ENCODE measurements at places on chromosomes 12 and 14.
A peak's percentile ranks its signal among the peaks of the same experiment; 100 is the strongest.

DNA sequence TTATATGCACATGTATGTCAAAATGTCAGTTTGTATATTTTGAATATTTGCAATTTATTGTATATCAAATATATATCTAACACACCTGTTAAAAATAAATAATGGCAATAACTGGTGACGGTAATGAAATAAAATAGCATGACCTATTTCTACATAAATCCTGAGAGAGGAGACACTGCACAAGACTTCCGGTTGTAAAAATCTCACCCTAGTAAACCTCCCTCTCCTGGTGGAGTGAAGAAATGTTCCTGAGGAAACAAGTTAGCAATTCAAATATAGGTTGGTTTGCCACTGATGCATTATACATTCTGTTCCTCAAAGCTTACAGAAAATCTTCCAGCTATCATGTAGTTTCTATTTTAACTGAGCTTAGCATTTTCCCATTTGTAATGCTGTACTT is 166.1 kb upstream of the SYT10 start:
- no peak for DNase-seq

GRCh38 chr12:132474237-132474741 is 15.7 kb upstream of the FBRSL1 start:
- no peak for DNase-seq

DNA sequence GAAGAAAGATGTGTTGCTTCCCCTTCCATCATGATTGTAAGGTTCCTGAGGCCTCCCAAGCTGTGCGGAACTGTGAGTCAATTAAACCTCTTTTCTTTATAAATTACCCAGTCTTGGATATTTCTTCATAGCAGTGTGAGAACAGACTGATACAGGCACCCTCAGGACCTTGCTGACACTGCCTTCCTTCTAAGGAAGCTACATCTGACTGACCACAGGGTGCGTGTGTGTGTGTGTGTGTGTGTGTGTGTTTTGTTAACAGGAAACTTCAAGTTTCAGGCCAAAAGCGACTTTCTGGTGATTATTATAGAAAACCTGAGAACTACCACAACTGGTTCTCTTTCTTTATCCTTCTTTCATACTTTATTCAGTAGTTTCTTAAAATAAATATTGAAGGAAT is 149.0 kb downstream of the CAPZA3 start:
- no peak for DNase-seq

DNA sequence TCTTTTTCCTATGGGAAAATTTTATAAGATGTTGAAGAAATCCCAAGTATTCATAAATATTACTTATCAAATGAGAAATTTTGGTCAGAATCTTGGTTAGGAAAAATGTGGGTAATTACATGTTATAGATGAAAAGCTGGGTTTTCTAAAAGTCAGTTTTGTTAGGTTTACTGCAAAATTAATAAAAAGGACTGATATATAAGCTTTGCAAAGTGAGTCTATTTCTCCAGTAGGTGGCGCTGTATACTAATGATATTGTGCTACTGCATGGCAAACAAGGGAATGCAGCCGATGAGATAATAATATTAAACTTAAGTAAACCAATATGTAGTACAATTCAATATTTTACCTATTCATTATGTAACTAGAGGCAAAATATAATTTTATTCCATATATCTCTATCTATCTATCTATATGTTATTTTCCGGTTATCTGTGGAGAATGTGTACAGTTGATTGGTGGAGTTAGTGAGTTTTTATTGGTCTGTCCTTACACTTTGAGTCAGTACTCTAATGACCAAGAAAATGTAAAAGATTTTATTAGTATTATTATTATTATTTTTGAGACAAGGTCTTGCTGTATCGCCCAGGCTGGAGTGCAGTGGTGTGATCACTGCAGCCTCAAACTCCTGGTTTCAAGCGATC is 32.9 kb downstream of the MIPOL1 start:
- no peak for DNase-seq

GRCh38 chr12:3081091-3081490 is 3.9 kb downstream of the TSPAN9 start:
- no peak for DNase-seq

DNA sequence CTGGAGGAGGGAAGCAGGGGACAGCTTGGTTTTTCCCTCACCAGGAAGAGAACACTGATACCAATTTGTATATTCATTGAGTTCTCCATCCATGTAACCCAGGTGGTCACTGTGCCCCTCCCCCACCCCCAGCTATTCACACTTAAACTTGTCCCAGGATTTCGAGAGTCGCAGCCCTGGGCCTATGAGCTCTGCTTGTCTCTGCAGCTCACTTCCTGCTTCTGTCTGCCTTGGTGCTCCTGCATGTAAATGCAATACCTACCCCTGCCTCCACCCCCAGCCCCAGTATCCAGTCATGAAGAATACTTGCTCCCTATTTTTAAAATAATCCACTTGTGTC is 452.2 kb downstream of the BCL11B start:
- no peak for DNase-seq

- no peak for DNase-seq
These were observed 1.5 kb upstream of the PPP1CC start for GRCh38 chr12:110744151-110744571.

DNA sequence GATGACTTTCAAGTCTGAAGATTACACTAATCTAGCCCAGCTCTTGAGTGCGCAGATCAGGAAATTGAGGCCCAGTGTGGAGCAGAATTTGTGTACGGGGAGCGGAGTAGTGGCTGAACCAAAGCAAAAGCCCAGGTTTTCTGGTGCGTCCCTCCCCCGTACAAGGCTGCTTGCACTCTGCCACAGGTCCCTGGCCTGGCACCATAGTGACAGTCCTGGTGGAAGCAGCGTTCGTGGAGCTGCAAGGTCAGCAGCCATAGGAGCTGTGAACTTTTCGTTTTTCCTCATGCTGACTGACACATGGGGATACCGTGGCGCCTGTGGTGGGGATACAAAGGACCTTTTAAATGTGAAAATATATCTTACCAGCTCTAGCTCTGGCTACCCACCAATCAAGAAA is 1.7 kb downstream of the EVL start:
- no peak for DNase-seq

DNA sequence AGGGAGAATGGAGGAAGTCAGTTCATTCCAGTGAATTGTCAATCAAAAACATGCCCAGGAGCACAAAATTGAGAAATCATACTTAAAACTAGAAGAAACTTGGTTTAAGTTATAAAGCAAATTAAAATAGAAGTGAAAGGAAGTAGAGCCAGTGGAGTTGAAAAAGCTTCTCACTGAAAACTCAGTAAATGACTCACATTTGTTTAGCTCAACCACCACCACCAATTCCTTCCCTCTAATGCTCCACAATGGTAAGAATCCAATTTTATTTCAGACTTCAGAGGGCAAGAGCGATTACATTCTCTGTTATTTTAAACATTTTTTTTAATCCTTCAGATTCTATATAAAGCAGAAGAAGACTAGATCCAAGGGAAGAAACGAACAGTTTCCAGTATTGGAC is 19.4 kb downstream of the UTP20 start:
- no peak for DNase-seq

GRCh38 chr12:75670216-75670615 is 158.8 kb upstream of the KRR1 start:
- DNase-seq, result no peak

DNA sequence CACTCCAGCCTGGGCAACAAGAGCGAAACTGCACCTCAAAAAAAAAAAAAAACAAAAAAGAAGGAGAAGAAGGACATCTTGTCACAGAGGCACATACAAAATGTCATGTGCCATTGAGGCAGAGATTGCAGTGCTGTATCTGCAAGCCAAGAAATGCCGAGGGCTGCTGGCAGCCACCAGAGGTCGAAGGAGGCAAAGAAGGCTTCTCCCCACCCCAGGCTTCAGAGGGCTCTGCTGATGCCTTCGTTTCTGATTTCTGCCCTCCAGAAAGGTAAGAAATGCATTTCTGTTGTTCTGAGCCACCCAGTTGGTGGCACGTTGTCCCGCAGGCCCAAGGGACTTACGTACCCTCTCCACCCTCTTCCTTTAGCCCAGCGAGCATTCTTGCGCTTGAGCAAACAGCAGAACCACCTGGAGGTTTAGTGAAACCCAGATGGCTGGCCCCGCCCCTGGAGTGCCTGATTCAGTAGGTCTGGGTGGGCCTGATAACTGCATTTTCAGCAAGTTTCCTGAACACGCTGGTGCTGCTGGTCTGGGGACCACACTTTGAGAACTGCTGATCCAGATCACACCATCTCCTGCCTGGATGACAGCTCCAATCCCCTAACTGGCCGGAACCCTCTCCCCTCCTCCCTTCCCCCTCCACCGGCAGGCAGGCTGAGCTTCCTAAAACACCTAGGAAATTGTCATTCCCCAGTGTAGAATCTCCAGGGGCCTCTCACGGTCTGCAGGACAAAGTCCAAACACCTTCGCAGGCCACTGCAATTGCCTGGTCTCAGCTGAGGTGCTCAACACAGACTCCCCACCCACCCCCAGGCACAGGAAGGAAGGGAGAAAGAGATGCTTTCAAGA is 21.1 kb upstream of the SCARB1 start:
- DNase-seq, result no peak

GRCh38 chr14:103819503-103820307 is 27.7 kb downstream of the PPP1R13B start:
- no peak for DNase-seq

DNA sequence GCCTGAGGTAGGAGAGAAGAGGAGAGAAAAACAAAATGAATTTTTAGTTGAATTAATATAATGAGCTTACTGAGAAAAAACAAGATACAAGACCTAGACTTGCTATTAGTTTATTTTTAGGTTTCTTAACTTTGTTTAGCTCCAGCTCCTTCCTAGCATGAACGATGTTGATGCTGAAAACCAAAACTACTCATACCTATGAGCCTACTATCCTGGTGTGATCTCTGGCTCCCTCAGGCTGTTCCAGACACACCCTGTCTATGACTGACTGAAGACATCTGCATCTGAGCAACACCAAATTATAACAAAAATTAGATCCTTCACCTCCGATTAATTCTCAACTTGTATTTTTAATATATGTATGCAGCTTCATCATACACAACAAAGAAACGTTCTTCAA is 190.4 kb downstream of the SLC5A8 start:
- DNase-seq, result no peak

DNA sequence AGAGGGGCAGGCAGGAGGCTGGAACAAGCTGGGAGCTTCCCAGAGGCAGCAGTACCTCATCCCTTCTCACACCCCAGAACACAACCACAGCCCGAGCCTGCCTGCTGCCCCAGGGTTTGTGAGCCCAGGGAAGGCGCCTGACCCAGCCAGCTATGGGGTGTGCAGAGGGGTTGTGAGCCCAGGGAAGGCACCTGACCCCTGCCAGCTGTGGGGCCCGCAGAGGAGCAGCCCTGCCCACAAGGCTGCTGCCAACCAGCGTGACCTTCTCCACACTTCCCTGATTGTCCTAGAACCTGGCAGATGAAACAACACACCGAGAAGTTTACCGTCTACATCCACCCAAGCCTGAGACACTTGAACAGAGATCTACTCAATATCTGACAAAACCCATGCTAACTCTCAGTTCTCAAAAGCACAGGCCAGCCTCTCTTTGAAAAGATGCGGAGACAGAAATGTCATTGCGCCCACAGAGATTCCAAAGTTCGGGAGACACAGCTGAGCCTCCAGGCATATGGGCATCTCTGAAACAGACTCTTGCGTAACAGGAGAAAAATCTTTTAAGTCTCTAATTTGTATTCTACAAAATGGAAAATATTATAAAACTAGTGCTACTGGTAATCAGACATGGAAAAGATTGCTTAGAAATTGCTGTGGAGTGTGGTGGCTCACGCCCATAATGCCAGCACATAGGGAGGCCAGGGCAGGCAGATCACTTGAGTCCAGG is 47.3 kb downstream of the SFSWAP start:
- no peak for DNase-seq

DNA sequence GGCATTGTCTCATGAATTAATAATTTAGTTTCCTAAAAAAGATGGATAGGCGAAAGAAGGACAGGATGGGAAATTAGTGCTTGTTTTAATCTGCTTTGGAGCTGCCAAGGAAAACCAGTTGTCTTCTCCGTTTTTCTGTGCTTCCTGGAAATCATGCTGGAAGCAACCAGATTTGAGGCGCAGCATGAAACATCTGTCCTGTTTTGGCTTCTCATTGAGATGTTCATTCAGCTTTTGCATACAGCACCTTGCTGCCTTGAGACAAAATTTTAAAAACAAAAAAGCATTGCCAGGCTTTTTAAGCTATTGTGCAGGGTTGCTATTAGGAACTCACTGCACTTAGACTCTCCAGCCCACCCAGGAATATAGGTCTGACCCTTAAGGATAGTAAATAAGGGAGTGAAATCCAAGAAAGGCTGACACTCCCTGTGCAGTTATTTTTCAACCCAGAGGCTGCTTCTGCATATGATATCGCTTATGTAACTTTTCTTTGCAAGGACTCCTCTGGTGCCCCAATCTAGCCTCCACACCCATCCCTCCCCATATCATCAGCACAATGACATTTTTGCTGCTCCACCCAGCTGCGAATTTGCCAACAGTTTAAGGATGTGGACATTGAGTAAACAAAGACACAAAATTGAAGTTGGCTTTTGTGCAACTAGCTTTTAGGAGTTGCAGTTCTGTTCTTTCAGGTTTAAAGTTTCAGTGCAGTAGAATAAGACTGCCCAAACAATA is 46.9 kb upstream of the MDM1 start:
- no peak for DNase-seq

DNA sequence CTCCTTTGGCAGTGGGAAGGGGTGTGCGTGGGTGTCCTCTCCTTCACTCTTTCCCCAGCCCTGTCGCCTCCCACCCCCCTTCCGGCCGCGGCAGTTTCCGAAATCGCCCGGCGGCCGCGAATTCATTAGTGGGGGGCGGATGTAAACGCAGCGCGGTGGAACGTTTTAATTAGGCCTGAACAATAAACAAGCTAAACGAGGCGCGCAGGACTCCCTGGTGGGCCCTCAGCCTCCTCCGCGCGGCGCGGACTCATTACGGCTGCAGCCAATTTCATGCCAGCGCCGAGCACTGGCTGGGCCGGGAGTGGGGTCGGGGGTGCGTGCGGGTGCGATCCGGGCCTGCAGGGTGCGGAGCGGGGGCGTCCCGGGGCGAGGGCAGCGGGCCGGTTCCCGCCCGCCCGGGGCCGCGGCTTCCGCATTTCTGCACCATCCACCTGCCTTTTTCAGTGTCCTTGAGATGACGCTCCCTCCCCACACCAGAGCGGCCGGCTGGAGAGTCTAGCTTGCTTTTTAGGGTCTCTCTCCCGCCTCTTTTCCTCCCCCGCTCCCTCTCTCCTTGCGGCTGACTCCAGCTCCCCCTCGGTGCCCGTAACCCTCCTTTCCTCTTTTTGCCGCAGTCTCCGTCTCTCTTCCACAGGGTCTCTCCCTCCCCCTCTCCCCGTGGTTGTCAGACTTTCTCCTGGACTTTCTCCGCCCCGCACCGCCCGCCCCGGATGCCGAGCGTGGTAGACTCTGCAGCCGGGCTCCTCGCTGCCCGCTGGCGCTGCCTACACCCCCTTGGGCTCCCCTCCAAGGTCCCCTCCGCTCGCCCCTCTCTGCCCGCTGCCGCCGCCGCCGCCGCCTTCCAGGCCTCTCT is at the start of gene CISTR:
Gene CISTR, minus strand, starts transcription at position 644 of the 856 bp plus-strand sequence.
- DNase-seq, result peak; percentile 12

All from stimulated activated CD8-positive, alpha-beta memory T cell treated with anti-CD3 and anti-CD28 coated beads, Interleukin-12 subunit alpha, Interleukin-12 subunit beta, amount 100 ng/mL, for 1 hour (primary cell).